Right lobe of liver (tissue), 6 donors: ENCODE measurements at places on chromosomes 3 and 15.
A peak's percentile ranks its signal among the peaks of the same experiment; 100 is the strongest.

DNA sequence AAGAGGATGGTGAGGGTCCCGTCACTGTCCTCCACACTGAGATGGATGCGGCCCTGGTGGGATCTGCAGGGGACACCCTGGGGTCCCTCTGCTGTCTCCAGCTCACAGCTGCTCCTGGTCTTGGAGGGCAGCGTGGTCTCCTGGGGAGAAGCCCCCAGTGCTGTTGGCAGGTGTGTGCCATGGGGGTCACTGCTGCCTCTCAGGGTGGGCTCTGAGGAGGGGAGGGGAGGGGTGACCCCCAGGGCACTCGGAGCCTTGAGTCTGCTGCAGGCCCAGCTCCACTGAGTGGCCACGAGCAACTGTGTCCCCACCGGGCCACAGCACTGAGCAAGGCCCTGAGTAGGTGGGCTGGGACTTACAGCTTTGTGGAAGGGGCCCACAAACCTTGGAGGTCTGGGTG is 34.7 kb downstream of the KLHL25 start:
- H3K4me1 ChIP-seq, result no peaks in the 10 kb centered on the region
- DNase-seq, result no peak
- no peak overlapping the region for H3K4me3 ChIP-seq
- peaks cover 5% of the 10 kb centered on the region for H3K36me3 ChIP-seq

DNA sequence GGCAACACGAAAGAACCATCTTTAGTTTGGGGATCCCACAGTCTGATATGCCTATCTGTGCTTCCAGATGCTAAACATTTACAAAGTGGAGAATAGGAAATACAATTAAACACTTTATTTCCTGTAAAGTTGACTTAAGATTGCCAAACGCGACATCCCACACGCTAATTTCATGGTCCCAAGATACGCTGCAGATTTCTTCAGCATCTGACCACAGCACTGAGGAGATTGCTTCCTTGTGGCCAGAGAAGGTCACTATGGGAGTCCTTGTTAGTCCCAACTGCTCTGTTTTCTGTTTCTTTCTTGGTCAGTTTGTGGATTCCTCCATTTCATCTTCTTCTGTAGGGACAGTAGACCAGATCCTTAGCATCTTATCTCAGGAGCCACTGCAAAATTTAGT is 43.3 kb downstream of the ASB7 start:
- DNase-seq, result no peak
- H3K4me3 ChIP-seq, result no peak overlapping the region
- no peaks in the 10 kb centered on the region for H3K27me3 ChIP-seq
- no peak overlapping the region for H3K27ac ChIP-seq
- peaks cover 4% of the 10 kb centered on the region for H3K4me1 ChIP-seq

- H3K27ac ChIP-seq, result peak overlapping the region; percentile 75
- peaks cover 32% of the 10 kb centered on the region for H3K4me1 ChIP-seq
- H3K36me3 ChIP-seq, result no peaks in the 10 kb centered on the region
Measured at GRCh38 chr3:126181398-126181725, 976 bp upstream of the ALDH1L1 start.

DNA sequence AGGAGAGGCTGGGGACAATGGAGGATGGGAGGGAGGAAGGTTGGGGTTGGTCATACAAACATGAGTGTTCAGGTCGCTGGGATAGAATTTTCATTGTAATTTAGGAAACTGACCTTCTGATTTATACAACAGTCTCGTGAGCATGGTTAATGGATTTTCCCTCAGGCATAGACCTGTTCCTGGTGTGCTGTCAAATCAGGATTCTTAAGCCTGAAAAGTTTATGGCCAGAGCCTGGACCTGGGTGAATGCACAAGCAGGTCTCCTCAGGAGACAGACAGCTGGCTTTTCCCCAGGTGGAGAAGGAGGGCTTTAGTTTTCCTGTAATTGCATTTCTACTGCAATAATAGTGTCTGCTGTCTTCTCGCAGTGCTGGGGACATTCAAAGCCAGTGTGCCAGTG is 338.0 kb downstream of the SHQ1 start:
- no peaks in the 10 kb centered on the region for H3K4me1 ChIP-seq
- H3K27ac ChIP-seq, result no peak overlapping the region
- H3K4me3 ChIP-seq, result no peak overlapping the region
- no peaks in the 10 kb centered on the region for H3K27me3 ChIP-seq
- no peaks in the 10 kb centered on the region for H3K36me3 ChIP-seq

GRCh38 chr3:42189736-42190135 is 76.2 kb downstream of the CCK start:
- H3K4me3 ChIP-seq, result no peak overlapping the region
- peak; percentile 59 for DNase-seq
- H3K27ac ChIP-seq, result peak overlapping the region; percentile 43
- peaks cover 5% of the 10 kb centered on the region for H3K36me3 ChIP-seq

DNA sequence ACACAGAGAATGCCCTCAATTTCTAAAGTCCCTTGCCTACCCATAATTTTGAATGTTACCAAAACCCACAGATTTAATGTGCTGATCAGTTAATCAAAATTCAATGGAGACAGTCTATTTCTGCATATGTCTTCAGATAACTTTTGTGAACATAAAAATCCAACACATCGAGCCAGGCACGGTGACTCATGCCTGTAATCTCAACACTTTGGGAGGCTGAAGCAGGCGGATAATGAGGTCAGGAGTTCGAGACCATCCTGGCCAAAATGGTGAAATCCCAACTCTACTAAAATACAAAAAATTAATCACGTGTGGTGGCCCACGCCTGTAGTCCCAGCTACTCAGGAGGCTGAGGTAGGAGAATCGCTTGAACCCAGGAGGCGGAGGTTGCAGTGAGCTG is 49.3 kb downstream of the PEAK1 start:
- H3K36me3 ChIP-seq, result no peaks in the 10 kb centered on the region
- H3K4me3 ChIP-seq, result no peak overlapping the region
- H3K4me1 ChIP-seq, result no peaks in the 10 kb centered on the region
- DNase-seq, result no peak

DNA sequence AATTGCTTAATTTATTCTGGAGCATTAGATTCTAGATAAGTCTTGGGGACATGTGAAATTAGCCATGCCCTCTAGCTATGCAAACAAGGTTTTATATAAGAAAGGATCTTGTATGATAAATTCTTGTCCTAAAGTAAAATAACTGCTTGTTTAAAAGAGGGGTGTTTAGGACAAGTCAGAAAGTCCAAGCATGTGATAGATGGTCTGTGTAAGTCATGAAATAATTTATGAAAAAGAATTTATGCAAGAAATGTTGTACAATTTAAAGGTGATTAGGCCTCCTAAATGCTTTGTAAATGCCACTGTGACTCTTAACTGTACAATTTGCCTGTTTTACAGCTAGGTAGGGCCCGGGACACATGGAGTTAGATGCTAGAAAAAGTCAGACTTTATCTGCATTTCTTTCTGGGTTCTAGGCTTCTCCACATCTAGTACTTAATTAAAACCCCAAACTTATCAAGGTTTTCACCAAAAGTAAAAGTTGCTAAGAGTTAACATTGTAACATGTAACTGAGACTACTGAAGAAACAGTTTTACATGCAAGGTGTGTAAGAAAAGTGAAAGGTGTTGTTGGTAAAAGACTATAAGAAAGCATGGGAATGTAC is 13.2 kb downstream of the LINS1 start:
- no peaks in the 10 kb centered on the region for H3K27me3 ChIP-seq
- no peak overlapping the region for H3K27ac ChIP-seq
- H3K4me1 ChIP-seq, result no peaks in the 10 kb centered on the region
- H3K4me3 ChIP-seq, result no peak overlapping the region

DNA sequence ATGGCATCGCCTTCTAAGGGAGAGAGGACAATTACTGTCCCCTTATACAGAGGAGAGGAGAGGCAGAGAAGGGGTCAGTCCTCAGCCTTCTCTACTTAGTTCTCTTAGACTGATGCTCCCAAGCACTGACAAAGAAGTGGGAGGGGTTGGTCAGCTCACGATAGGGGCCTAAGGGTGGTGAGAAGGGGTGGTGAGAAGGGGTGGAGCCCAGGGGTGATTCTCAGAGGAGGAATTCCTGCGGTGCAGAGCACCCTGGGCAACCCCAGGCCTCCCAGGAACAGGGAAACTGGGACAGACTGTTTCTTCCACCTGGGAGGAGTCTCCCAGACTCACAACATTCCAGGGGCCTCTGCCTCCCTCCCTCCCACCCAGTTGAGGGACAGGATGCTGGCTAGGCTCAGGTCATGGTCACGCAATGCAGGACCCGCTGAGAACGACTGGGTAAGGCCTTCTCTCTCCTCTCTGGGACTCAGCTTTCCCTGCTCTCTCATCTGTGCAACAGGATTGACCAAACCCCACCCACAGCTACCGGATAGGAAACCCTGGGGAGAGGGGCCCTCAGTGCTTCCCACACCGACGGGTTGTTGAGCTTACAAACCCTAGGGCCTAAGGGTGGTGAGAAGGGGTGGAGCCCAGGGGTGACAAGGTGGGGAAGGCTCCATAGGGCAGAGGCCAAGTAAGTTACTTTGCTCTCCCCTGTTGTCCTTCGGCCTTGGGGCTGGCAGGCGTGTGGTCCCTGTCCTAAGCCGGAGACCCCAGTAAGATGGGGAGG is 1.5 kb downstream of the TPRA1 start:
- H3K27me3 ChIP-seq, result no peaks in the 10 kb centered on the region
- H3K36me3 ChIP-seq, result no peaks in the 10 kb centered on the region
- no peak for DNase-seq
- peaks cover 18% of the 10 kb centered on the region for H3K4me1 ChIP-seq

- no peak overlapping the region for H3K27ac ChIP-seq
- H3K4me1 ChIP-seq, result no peaks in the 10 kb centered on the region
- no peaks in the 10 kb centered on the region for H3K27me3 ChIP-seq
- DNase-seq, result no peak
- no peaks in the 10 kb centered on the region for H3K36me3 ChIP-seq
Measured at GRCh38 chr3:62556121-62556815, 182.9 kb upstream of the FEZF2 start.

GRCh38 chr15:41115652-41116115 is 396 bp downstream of the INO80 start:
- DNase-seq, result peak; percentile 83
- peak overlapping the region; percentile 98 for H3K27ac ChIP-seq
- H3K36me3 ChIP-seq, result no peaks in the 10 kb centered on the region
- no peaks in the 10 kb centered on the region for H3K27me3 ChIP-seq
- peak overlapping the region; percentile 85 for H3K4me3 ChIP-seq

DNA sequence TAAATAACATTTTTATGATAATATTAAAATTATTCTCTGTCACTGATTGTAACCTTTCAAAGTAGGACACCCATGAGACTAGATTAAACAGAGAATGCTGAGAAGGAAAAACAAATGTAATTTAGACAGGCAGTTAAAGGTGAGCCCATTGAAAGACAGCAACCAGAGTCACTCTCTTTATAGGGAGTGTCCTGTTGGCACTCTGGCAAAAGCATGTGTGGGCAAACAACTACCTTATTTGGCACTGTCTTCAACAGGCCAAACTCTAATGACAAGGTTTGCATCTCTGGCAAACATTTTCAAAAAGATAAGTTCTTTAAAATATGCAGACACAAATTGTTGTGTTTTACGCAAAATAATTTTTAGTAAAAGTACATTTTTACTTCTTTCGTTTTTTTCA is 29.8 kb downstream of the NFKBIZ start:
- H3K27ac ChIP-seq, result peak overlapping the region; percentile 53
- no peak for DNase-seq
- no peak overlapping the region for H3K4me3 ChIP-seq
- H3K36me3 ChIP-seq, result no peaks in the 10 kb centered on the region
- H3K4me1 ChIP-seq, result no peaks in the 10 kb centered on the region
- no peaks in the 10 kb centered on the region for H3K27me3 ChIP-seq

DNA sequence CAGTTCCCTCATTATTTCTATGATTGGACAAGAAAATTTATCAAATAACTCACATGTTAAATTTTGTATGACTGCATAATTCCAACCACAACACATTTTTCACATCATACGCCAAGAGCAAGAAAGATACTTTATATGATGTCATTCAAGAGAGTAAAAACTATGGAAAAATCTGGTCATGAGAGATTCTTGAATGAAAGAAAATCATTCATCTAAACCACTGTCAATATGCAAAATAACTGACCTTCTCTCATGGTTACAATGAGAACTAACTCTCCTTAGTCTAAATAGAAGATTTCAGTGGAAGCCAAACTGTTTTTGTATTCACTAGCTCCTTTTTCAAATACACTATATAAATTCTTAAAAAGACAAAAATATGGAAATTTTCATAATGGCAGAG is 124.6 kb downstream of the CBLB start:
- DNase-seq, result no peak
- H3K27me3 ChIP-seq, result no peaks in the 10 kb centered on the region
- H3K36me3 ChIP-seq, result no peaks in the 10 kb centered on the region
- no peaks in the 10 kb centered on the region for H3K4me1 ChIP-seq
- no peak overlapping the region for H3K27ac ChIP-seq

- H3K4me3 ChIP-seq, result no peak overlapping the region
- DNase-seq, result no peak
- no peaks in the 10 kb centered on the region for H3K27me3 ChIP-seq
- H3K27ac ChIP-seq, result no peak overlapping the region
Measured at GRCh38 chr15:87401973-87402372, 854.6 kb downstream of the NTRK3 start.

DNA sequence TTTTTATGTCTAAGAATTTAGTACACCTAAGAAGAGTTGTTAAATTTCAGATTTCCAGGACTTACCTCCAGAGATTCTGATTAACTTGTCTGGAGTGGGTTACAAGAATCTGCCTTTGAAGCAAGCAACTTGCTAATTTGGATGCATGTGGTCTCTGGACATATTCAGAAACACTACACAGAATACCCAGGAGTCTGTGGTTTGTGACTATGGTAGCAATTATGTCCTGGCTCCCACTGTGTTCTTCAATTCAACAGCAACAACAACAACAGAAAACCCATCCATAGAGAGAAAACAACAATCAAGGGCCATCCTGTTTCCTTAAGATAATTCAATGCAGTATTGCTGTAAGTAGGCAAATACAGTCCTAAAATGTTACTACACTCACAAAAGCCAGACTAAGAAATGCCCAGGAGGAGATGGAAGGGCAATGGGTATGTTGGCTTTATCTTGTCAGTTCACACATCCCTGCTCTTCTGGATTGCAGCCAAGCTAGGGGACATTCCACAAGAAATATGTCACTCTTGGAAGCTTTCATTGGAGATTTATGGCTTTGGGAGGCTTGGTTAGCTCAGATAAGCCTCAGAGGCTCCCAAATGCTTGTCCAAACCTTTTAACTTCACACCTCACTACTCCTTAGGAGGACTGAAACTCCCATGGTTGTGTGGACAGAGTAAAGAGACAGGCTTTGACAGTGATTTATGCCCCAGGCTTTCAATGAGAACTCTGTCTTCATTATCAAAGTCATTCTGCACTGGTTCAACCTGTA is 99.4 kb upstream of the MRPL3 start:
- no peaks in the 10 kb centered on the region for H3K4me1 ChIP-seq
- no peaks in the 10 kb centered on the region for H3K36me3 ChIP-seq
- H3K27me3 ChIP-seq, result no peaks in the 10 kb centered on the region
- H3K27ac ChIP-seq, result no peak overlapping the region
- no peak for DNase-seq

- no peaks in the 10 kb centered on the region for H3K36me3 ChIP-seq
- no peak for DNase-seq
- no peak overlapping the region for H3K27ac ChIP-seq
- no peaks in the 10 kb centered on the region for H3K4me1 ChIP-seq
- no peaks in the 10 kb centered on the region for H3K27me3 ChIP-seq
- no peak overlapping the region for H3K4me3 ChIP-seq
Measured at GRCh38 chr15:58852347-58852746, 81.1 kb downstream of the SLTM start.

- H3K27me3 ChIP-seq, result no peaks in the 10 kb centered on the region
- H3K4me3 ChIP-seq, result no peak within 1 kb of the TSS
- no peak for DNase-seq
- no peaks in the 10 kb centered on the region for H3K4me1 ChIP-seq
- H3K36me3 ChIP-seq, result no peaks in the 10 kb centered on the region
Measured at GRCh38 chr3:193378706-193379105, at the start of gene ATP13A5. TSS of gene ATP13A5 (minus strand) at chr3:193378753. CDS start at chr3:193378725, 28 bp downstream.
